RWPE1 (cell line): ENCODE measurements at places on chromosomes 4 and X.

DNA sequence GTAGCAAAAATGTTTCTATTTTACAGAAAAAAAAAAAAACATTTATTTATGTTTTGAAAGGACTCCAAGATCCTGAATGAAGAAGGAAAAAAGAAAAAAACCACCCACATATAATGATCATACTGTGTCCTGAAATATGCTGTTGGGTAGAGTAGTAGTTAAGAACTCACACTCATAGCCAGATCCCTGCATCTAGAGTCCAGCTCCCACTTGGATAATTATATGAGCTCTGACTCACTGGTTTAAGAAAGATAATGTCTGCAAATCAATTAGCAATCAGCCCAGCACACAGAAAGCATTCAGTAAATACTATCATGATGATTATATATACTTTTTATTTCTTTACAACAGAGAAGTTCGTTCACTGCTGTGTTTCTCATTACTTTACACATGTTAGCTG, 46.7 kb upstream of the MXRA5 start:
- DNase-seq, result no peak

GRCh38 chrX:100698551-100698950, 33.4 kb downstream of the SYTL4 start:
- no peak for DNase-seq

GRCh38 chrX:95950679-95951078, 734.0 kb upstream of the DIAPH2 start:
- DNase-seq, result no peak

- no peak for DNase-seq
Measured at GRCh38 chr4:17544831-17545234, 29.9 kb downstream of the CLRN2 start.

DNA sequence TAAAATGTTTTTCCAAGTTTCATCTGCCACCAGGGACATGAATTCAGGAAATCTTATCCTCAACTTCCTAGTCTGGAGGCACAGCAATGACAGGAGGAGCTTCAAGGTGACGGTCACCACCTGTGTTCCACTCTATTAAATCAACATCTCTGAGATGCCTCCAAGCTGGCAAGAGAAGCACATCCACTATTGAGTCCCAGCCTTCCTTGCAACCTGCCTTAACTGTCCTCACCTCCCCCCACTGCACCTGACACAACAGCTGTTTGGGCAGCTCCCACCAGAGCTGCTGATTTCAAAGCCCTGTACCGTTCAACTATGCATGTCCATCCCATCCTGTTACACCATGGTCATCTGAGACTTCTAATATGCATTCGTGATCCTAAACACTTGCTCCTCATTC, 123.4 kb downstream of the COL25A1 start:
- DNase-seq, result no peak

DNA sequence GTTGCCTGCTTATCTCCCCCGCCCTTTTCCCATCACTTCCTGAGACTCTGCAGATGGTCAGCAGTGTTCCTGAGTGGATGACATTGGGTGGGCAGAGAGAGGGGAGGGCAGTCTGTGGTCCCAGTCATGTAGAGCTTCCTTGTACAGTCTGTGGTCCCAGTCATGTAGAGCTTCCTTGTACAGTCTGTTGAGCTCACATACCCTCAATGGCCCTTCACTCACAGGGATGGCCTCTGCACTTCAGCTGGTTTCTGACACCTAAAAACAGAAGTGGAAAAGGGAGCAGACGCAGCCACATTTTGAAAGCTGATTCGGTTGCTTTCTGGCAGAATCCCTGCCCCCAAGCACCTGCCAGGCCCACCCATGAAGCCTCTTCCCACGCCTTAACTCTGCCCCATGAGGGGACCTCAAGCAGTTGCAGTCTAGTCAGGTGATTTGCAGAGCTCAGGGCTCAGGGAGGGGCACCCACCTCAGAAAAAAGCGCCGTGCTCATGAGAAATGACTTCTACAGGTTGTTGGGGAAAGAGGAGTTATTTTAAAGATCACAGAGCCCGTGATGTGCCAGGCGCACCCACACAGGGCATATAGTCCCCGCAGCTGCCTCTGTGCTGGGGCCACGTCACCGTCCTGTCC, 3.6 kb upstream of the TMEM271 start:
- DNase-seq, result no peak

DNA sequence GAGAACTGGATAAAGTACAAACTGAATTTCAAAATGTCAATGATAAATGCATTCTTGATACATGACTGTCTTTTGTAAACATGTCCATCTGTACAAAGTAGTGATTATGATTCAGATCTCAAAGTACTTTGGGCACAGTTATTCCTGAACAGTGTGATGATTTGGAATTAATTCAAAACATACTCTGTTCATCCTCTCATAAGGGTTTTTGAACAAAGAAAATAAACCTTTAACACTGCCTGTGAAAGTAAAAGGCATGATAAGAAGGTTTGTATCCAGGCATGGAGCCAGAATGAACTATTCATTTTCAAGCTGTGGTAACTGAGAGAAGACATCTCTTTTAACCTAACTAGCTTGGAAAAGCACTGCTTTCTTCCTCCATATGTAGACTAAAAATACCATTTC, 883 bp upstream of the KLHL4 start:
- DNase-seq, result peak; percentile 27
